ENCODE measurements at places on chromosomes 11 and 22.
A peak's percentile ranks its signal among the peaks of the same experiment; 100 is the strongest.

DNA sequence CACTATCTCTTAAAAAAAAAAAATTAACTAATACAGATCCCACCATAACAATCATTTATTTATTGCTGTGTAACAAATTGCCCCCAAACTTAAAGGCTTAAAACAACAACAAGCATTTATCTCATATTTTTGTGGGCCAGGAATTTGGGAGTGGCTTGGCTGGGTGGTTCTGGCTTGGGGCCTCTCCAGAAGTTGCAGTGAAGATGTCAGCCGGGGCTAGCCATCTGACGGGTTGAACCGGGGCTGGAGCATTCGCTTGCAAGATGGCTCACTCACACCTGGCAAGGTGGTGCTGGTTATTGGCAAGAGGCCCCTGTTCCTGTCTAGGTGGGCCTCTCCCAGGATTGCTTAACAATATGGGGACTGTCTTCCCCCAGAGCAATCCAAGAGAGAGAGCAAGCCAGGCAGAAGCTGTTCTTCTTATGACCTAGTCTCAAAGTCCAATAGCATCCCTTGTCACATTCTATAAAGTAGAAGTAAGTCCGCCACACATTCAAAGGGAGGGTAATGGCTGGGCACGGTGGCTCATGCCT is 29.5 kb downstream of the ACO2 start:
- no peak for DNase-seq

DNA sequence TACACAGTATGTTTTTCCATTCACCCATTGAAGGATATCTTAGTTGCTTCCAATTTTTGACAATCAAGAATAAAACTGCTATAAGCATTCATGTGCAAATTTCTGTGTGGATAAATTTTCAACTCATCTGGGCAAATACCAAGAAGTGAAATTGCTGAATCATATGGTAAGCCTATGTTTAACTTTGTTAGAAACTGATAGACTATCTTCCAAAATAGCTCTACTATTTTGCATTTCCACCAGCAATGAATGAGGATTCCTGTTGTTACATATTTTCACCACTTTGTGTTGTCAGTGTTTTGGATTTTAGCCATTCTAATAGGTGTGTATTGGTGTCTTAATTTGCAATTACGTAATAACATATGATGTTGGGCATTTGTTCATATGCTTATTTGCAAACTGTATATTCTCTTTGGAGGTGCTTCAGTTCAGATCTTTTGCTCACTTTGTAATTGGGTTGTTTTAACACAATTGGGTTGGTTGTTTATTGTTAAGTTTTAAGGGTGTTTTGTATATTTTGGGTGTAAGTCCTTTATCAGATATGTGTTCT is 49.2 kb upstream of the FAM181B start:
- no peak for DNase-seq

DNA sequence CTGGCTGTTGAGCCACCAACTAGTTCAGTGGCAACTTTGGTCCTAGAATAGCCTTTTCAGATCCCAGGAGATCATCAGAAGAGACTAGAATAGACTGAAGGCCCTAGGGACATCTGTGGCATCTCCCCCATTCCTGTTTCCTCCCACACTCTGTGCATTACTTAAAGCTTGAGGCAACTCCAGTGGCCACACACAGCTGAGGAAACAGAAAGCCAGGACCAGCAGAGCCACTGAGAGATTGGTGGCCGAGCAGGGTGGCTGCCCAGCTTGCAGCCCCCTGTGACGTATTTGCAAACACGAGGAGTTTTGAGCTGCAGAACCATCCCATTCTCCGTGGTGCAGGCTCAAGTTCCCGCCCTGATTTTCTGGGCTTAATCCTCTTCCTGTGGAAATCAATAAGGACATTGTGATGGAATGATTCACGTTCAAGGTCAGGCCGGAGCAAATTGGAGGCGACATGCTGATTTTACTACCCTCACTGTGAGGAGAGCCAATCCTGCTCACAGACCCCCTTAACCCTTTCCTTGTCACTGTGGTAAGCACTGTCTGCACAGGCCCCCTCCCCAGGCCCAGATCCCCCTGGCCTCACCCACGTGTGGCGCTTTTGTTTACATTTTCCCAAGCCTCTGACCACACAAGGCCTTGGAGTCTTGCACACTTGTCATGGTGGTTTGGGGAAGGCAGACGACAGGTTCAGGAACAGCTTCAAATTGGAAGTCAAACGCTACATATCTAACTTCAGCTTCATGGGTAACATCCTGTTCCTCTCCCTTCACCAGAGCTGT is 69.1 kb upstream of the MYOD1 start:
- no peak for DNase-seq

DNA sequence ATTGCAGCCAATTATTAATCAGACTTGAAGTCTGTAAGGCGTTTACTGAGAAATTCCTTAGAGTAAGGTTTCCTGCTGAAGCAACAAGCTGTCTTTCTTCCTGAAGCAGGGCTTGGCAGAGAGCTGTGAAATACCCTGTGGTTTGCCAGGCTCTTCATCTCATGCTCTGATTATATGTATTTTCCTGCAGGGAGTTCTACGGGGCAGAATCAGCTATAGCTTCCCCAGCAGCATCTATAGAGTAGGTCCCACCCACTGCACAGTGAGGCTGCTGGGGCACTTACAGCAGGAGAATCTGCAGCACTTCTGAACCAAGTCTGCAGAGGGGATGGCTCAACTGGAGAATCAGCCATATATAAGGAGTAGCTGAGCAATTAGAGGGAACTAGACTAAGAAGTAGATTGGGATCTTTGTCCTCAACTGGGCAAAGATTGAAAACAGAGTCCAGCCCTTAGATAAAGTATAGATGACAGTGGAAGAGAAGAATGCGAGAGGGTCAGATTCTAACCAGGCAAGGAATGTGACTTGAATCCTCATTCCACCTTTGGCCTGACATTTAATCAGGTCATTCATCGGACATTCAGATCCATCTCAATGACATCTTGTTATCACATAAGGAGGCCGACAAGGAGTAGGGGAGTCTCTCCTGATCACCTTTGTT is 37.6 kb downstream of the CNTF start:
- DNase-seq, result no peak

- no peak for DNase-seq
Measured at GRCh38 chr11:43923406-43924111, 18.9 kb upstream of the C11orf96 start.

- peak; percentile 51 for DNase-seq
Measured at GRCh38 chr22:38032681-38033521, 24.3 kb upstream of the PICK1 start.

- DNase-seq, result peak; percentile 25
Measured at GRCh38 chr11:35009191-35009943, 92.9 kb downstream of the PDHX start.

Data from HuH-7 (cell line).